NCI-H2171 treated with DMSO at 0.1 percent for 48 hours (cell line): ENCODE measurements at places on chromosomes 16 and 17.

GRCh38 chr16:15866451-15866850 lies 9.6 kb upstream of the MYH11 start:
- DNase-seq: no peak

DNA sequence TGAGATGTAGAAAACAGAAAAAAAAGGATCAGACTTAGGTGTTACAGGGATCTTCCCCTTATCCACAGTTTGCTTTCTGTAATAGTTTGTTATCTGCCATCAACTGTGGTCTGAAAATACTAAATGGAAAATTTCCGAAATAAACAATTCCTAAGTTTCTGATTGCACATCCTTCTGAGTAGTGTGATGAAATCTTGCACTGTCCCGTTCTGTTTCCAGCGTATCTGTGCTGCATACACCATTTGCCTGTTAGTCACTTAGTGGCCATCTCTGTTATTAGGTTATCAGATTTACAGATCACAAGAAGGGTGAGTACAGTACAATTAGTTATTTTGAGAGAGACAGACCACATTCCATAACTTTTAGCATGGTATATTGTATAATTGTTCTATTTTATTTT lies 185.6 kb upstream of the CPHXL start:
- no peak for DNase-seq

GRCh38 chr16:1401758-1402154 lies 12.7 kb downstream of the UNKL start:
- DNase-seq: no peak

DNA sequence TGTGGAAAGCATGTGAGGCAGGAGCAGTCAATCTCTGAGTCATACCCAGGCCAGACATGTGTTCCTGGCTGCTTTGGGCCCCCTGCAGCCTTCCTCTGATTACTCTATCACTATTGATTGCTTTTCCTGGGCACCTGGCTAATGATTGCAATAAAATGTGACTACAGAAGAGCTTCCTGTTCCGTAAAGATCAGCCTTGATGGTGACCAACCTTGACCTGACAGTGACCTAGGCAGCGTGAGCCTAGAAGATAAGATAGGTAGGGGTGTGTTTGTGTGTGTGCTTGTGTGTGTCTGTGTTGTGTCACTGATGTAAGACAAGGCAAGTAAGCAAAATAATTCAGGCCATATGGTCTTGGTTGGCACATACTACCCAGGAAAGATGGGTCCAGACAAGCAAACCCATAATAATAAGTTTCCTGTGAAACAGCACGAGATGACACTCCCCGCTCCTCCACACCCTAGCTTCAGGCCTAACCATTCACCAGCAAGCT lies 367.7 kb upstream of the CDH11 start:
- no peak for DNase-seq

- no peak for DNase-seq
Observed at GRCh38 chr17:77426676-77427386, 286.1 kb downstream of the SEC14L1 start.

DNA sequence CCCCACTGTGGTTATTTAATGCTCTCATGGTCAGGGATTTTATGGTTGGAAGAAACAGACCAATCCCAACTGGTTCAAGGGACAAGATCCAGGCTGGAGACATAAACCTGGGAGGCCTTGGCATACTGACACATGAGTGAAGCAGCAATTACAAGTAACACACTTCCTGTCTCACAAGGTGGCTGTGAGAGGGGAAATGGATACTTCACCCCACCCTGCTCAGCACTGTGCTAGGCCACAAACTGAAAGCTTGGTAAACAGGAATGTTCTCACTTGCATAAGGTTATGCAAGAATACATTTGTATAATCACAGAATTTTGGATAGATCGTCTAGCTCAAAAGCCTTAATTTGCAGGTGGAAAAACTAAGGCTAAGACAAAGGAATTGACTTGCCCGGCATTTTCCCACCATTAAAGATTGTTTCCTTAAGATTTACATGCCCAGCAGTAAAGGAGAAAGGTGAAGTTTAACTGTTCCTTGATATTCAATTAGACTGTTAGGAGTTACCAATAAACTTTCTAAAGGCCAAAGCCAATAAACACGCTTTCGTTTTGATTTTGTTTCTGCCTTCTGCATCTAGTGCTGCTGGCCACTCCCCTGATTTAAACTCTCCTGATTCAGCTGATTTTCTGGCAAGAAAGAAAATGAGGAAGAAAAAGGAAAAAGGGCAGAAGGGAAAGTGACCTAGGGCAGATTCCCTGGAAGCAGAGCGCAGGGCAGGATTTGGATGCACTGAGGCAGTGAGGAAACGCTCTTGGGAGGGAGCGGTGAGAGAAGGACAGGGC lies 215.6 kb upstream of the CDH5 start:
- DNase-seq: no peak

DNA sequence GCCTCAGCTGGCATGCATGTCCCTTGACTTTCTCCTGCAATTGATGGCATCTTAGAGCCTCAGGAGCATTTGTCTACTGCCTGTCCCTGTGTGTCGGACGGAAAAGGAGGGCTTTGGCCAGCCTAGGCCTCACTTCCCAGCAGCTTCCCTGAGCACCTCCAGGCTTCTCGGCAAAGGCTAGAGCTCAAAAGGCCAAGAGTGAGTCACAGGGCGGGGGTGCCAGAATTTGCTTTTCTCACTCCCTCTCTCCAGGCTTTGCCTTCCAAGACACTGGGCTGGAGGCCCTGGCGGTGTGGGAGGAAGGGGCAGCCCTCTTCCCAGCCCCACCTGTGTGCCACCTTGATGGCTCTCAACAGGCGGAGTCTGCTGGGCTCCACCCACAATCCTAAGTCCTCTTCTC lies 107.3 kb upstream of the MAF start:
- DNase-seq: no peak

DNA sequence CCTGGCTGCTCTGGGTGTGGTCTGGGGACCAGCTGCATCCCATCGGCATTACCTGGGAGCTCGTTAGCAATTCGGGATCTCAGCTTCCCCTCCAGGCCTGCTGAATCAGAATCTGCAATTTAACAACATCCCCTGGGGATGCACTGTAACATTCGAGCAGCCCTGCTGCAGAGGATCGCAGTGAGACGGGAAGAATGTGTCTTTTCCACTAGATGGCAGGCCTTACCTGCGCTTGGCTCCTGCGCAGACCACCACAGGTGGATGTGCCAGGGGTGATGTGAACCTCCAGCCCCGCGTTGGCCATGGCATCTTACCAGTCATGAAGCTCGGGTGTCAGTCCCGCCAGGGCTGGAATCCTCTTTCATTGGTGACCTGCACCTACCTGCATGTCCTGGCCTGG lies 209.9 kb downstream of the PRKCB start:
- peak; percentile 57 for DNase-seq

- no peak for DNase-seq
Observed at GRCh38 chr17:45368651-45369050, 51.8 kb upstream of the MAP3K14 start.

DNA sequence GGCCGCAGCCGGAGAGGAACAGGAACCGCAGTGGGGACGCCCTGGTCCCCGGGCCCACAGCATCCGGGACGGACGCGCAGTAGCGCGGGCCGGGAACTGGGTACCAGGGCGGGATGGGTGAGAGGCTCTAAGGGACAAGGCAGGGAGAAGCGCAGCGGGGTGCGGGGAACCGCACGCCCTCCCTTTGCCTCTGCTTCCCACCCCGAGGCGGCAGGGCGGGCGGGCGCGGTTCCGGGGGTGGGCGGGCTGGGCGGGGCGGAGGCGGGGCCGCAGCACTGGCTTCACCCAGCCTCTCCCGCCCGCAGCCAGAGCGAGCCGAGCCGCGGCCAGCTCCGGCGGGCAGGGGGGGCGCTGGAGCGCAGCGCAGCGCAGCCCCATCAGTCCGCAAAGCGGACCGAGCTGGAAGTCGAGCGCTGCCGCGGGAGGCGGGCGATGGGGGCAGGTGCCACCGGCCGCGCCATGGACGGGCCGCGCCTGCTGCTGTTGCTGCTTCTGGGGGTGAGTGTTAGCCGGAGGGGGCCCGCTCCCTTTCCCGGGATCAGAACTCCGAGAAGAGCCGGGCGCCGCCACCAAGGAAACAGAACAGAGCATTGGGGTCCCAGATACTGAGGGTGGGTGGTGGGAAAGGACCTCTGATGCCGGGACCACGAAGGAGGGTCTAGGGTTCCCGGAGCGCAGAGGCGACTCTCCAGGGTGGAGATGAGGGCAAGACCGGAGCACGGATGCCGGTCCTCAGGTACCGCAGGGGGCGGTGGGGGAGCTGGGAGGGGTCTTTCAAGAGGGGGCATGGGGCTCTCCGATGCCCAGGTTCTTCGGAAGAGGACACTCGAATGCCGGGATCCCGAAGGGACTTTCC lies at the start of gene NGFR:
NGFR (plus strand) TSS at position 308 of the 856 bp plus-strand sequence; CDS start at position 433, 125 bp downstream.
- DNase-seq: peak; percentile 36

DNA sequence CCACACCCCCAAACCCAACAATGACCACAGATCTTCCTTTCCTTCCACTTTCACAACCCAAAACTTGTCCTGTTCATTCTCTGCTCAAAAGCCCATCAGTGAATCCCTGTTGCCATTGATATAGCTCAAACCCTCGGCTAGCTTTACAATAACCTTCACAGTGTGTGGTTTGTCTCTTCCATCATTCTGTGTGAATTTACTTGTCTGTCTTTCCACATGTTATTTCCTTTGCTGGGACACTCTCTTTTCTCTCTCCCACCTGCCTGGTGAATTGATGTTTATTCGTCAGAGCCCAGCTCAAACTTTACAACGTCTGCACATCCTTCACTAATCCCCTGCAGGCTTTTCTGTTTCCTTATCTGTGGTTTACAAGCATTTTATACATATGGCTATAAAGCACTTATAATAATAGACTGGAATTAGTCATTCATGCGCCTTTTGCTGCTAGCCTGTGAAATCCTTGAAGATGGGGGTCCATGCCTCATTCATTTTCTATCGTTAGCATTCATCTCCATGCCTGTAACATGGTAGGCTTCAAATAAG lies 114.4 kb downstream of the CDH13 start:
- no peak for DNase-seq

GRCh38 chr16:14196011-14196410 lies 124.9 kb downstream of the MRTFB start:
- no peak for DNase-seq

- DNase-seq: no peak
Observed at GRCh38 chr16:50209546-50210265, 56.6 kb downstream of the TENT4B start.

DNA sequence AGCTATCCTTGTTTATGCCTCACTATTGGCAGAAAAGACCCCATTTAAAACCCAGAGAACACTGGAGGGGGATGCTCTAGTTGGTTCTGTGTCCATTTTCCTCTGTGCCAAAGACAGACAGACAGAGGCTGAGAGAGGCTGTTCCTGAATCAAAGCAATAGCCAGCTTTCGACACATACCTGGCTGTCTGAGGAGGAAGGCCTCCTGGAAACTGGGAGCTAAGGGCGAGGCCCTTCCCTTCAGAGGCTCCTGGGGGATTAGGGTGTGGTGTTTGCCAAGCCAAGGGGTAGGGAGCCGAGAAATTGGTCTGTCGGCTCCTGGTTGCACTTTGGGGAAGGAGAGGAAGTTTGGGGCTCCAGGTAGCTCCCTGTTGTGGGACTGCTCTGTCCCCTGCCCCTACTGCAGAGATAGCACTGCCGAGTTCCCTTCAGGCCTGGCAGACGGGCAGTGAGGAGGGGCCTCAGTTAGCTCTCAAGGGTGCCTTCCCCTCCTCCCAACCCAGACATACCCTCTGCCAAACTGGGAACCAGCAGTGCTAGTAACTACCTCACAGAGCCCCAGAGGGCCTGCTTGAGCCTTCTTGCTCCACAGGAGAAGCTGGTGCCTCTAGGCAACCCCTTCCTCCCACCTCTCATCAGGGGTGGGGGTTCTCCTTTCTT lies 56.1 kb downstream of the IGF2BP1 start:
- DNase-seq: no peak

DNA sequence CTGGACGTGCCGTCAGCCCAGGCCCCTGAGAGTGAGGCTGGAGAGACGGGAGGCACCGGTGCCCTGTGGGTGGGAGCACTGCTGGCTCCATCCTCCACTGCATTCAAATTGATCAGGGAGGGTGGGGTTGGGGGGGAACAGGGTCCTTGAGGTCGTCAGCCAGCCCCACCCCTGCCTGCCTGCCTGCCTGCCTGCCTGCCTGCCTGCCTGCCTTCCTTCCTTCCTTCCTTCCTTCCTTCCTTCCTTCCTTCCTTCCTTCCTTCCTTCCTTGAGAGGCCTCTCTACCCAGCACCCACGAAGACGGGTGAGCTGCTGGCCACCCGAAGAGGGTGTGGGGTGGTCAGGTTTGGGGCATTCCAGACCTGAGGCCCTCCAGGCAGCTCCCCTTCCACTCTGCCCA lies 16.0 kb downstream of the BAHCC1 start:
- DNase-seq: no peak

DNA sequence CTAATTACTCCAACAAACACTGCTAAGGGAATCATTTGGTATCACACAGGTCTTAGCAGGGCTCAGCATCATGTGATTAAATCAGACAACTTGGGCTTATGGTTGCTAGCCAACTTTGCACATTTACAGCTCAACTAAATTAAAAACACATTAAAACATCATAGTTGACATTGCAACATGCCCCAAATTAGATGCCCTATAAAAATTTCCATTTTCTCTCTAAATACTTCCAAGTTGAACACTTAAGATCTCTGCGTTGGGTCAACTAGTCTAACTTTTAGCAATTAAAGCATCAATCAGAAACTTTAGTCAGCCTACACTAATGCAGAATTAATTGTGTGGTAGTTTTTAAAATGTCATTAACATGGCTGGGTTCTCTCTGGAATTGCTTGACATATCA lies 12.1 kb downstream of the DNAJC7 start:
- no peak for DNase-seq

DNA sequence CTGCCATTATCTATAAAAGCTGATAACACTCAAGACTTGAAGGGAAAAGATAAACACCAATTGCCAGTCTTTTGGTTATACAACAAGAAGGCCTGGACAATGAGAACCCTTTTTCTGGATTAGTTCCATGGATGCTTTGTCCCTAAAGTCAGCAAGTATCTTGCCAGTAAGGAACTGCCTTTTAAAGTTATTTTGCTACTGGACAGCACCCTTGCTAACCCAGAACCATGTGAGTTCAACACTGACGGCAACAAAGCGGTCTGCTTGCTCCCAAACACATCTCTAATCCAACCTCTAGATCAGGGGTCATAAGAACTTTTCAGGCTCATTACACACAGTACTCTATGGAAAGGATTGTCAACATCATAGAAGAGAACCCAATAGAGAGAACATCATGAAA lies 25.3 kb upstream of the ABCA6 start:
- no peak for DNase-seq

DNA sequence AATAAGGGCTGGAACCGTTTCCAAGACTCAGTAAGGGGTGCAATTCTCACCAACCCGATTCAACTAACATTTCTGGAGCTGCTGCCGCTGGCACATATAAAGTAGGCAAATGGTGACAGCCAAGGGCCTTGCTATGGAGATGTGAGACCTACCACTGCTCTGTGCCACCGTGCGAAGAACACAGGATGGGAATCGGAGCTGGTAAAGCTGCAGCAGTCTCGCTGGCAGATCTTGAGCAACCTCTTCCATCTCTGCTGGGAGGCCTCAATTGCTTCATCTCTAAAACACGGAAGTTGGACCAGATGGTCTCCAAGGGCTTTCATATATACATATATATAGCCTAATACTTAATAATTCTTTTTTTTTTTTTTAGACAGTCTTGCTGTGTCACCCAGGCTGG lies 128.9 kb upstream of the RCVRN start:
- no peak for DNase-seq
